ENCODE measurements at places on chromosomes 1 and 21.

GRCh38 chr1:22107126-22107525 is 35.8 kb downstream of the WNT4 start:
- DNase-seq: no peak

DNA sequence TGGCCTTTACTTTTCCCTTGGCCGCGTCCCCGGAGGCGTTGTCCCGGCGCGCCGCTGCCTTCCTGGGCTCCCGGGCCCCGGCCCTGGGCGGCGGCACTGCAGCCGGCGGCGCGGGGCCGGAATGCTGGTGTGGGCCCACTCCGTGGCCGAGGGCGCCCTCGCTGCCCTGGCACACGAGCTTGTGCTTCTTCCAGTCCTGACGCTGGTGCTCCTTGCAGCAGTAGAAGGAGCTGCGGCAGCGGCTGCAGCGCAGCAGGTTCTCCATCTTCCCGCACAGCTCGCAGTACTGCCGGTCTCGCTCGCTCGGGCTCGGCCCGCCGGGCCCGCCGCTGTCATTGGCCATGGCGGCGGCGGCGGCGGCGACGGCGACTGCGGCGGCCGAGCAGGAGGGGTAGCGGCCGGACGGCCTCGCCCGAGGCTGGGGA is 529 bp downstream of the EGLN1 start:
- DNase-seq: peak; percentile 34

- no peak for DNase-seq
Measured at GRCh38 chr21:31750843-31751242, 18.9 kb upstream of the SCAF4 start.

- no peak for DNase-seq
Measured at GRCh38 chr1:201842472-201843027, 13.6 kb downstream of the IPO9 start.

GRCh38 chr1:36086529-36087232 is 2.0 kb upstream of the ADPRS start:
- no peak for DNase-seq
